ENCODE measurements at places on chromosomes 4 and X.

DNA sequence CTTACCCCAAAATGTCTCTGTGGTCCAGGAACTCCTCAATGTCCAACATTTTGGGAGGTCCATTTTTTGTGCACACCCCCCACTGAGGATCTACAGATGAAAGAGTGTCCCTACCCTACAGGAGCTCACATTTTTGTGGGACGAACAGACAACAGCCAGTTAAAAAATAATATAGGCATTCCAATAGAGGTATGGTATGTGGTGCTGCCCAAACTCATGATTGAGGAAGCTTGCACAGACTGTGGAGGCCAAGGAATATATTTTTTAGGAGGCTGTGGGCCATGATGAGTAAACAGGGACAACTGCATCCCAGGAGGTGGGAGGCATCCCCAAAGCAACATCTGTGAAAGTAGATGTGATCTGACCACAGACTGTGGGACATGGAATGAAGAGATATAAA lies 181.0 kb upstream of the HCCS start:
- DNase-seq = no peak

GRCh38 chr4:498328-498904 lies 540 bp downstream of the ZNF721 start:
- no peak for DNase-seq

DNA sequence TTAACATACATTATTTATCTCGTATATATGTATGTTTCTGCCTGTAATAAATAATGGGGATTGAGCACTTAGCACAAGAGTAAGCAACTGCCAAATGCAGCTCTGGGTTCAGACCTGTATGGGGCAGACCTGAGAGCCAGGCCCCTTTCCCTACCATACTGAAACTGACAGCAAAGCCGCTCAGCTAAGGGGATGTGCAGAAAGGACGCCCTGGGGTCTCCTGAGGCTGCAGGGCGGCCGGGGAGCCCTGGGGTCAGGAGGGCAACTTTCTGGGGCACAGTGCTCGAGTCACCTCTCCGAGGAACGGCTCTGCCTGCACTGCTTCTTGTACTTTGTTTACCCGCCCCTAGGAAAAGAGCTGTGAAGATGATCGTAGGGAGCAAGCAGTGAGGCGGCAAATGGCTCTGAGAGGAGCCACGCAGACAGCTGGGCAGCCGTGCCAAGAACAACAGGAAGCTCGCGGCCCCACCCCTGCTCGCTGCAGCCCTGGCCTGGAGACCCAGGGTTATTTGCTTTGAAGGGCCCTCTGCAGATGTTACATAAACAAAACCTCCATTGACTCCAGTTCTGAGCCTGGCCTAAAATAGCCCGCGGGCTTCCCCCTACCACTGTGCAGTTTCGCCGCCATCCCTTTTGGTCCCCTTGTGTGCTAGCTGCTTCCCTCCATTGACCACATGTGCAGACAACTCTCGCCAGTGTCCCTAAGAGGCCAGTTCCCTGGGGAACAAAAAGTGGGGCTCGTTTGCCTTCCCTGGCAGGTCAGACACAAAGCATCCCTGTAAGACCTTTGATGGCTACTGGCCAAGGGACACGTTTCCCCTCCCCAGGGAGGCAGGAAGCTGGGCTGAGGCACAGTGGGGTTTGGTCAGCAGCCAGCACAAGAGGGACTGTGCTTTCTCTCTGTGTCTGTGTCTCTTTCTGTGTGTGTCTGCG lies 111.3 kb upstream of the LNX1 start:
- no peak for DNase-seq

- DNase-seq = no peak
Observed at GRCh38 chr4:39936565-39937418, 40.9 kb downstream of the PDS5A start.

GRCh38 chrX:153693216-153694086 lies 5.7 kb downstream of the SLC6A8 start:
- DNase-seq = no peak

DNA sequence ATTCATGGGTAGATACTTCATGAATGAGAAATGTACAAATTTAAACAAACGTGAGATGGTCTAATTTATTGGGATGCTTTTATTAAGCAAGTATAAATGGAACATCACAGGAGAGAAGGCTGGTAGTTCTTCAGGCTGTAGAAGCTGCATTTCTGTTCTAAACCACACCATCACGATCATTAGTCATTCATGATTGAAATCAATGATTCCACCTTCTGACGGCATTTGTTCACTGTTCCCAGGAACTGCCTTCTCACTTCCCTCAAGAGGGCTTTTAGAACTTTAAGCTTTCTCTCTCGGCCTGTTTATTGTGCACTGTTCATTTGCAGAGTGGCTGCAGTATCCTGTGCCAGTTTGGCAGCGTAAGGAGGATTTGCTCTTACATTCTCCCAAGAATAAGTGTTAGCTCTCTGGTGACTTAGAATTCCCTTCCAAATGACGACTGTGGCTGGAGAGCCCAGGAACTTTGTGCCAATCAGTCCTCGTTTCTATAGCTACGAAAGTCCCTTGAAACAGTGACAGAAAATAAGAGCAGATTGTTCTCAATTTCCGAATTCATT lies 54.7 kb downstream of the MFAP3L start:
- DNase-seq = no peak

DNA sequence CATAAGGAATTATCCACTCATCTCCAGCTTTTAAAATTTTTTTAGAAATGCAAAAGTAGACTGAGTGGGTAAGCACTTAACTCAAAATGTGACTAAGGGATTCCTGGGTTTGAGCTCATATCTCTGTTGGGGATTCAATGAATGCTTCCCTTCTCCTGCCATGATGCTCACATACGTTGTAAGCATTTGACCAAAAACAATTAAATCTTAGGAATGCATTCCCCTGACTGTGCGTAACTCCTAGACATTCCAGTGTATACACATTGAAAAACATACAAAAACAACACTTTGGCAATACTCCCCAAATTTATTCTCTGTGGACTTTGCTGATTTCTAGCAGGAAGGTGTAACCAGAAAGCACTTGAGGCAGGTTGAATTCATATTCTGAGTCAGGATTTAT lies 29.8 kb downstream of the SPANXA2 start:
- DNase-seq = no peak

GRCh38 chrX:97452283-97452682 lies 568.6 kb downstream of the RPA4 start:
- DNase-seq = no peak

GRCh38 chr4:80206111-80206510 lies 8.8 kb downstream of the PRDM8 start:
- DNase-seq = no peak

- no peak for DNase-seq
Observed at GRCh38 chrX:70013466-70014381, 36.0 kb downstream of the AWAT2 start.

DNA sequence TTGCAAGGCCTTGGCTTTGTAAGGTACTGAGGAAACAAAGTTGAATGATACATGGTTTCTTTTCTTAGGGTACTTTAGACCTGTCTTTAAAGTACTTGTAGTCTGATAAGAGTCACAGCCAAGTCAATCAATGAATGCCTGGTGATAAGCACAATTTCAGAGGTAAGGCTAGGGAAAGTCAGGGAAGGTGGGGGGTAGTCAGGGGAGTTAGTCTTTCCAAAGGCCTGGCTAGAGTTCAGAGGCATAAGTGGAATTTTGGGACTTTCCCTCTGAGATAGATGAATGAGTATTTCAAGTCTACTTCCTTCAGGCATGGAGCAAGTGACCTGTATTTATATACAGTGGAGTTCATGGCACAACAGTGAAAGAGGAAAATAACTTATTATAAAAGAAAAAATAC lies 78.3 kb downstream of the SLC4A4 start:
- no peak for DNase-seq

- no peak for DNase-seq
Observed at GRCh38 chrX:109533631-109534030, 3.0 kb upstream of the NXT2 start.

- DNase-seq = no peak
Observed at GRCh38 chrX:153635788-153636668, 11.0 kb upstream of the DUSP9 start.

DNA sequence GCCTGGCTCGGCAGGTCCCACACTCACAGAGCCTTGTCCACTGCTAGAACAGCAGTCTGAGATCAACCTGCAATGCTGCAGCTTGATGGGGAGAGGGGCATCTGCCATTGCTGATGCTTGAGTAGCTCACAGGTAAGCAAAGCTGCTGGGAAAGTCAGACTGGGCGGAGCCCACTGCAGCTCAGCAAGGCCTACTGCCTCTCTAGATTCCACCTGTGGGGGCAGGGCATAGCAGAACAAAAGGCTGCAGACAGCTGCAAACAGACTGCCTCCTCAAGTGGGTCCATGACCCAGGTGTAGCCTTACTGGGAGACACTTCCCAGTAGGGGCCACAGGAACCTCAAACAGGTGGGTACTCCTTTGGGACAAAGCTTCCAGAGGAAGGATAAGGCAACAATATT lies 110.6 kb upstream of the ADAMTS3 start:
- DNase-seq = no peak

DNA sequence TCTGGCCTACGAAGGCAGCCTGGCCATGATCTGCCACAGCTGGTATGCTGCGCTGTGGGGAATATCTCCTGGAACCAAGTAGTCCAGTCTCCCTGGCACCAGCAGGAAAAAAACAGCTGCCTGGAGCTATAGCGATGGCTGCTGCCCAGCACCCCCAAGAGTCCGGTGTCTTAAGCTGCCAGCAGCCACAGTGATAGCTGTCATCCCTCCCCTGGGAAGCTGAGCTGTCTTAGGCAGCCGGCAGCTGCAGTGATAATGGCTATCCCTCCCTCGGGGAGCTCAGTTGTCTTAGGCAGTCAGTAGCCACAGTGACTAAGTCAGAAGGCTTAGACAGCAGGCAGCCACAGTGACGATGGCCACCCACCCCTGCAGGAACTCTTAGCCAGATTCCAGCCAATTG lies 205.1 kb downstream of the STPG2 start:
- no peak for DNase-seq

DNA sequence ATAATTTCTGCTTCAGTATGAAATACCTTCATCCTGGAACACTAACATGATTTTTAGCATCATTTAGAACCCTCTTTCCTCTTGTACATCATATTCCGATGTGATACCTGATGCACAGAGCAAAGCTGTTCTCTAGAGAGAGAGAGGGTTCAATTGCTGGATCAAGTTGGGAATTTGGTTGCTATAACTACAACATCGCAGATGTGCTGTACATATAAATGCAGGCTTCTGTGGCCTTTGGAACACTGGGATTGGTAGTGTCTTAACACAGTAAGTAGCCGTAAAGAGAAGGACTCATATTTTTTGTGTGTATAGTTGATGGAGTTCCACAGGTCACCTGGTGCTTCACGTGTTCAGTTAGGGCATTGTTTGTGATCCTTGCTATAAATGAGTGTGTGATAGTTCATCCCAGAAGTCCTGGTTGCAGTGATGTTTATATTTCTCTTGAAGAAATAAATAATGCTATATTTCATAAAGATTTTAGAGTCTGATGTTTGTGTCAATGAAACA lies 119.2 kb downstream of the RAPGEF2 start:
- DNase-seq = no peak
